Naive thymus-derived CD4-positive, alpha-beta T cell (primary cell): ENCODE measurements at places on chromosomes 12 and 14. TPM values are rescaled to one million over a fixed set of nuclear protein-coding genes. Genes with fewer than 3 reads are reported as not detected.

The SERPINA5 gene
- not detected for polyA plus RNA-seq

DNA sequence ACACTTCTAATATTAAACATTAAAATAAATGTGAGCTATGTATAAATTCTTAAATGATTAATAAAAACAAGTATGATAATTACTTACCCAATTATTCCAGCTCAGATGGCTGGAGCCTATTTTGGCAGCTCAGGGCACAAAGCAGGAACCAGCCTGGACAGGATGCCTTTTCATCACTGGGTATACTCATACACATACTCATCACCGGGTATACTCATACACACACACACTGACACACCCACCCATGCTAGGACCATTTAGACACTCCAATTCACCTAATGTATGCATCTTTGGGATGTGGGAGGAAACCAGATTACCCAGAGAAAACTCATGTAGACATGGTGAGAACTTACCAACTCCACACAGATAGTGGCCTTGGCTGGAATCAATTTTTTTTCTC lies 57.9 kb upstream of the CNOT2 start:
- no peaks in the 10 kb centered on the region for H3K36me3 ChIP-seq
- no peaks in the 10 kb centered on the region for H3K27me3 ChIP-seq
- no peaks in the 10 kb centered on the region for H3K4me1 ChIP-seq
- H3K27ac ChIP-seq: no peak overlapping the region
- no peak overlapping the region for H3K4me3 ChIP-seq
- DNase-seq: no peak

GRCh38 chr12:106282457-106283097 lies 20.0 kb upstream of the TCP11L2 start:
- H3K36me3 ChIP-seq: no peaks in the 10 kb centered on the region
- no peak overlapping the region for H3K4me3 ChIP-seq
- no peaks in the 10 kb centered on the region for H3K4me1 ChIP-seq
- no peak overlapping the region for H3K27ac ChIP-seq
- DNase-seq: peak; percentile 59
- no peaks in the 10 kb centered on the region for H3K27me3 ChIP-seq

GRCh38 chr14:89675590-89675989 lies 258.6 kb upstream of the FOXN3 start:
- no peaks in the 10 kb centered on the region for H3K36me3 ChIP-seq
- peak overlapping the region; percentile 2 for H3K27ac ChIP-seq
- DNase-seq: no peak
- no peaks in the 10 kb centered on the region for H3K27me3 ChIP-seq

GRCh38 chr14:30354439-30354838 lies 204.5 kb upstream of the G2E3 start:
- DNase-seq: no peak
- H3K4me1 ChIP-seq: no peaks in the 10 kb centered on the region
- no peaks in the 10 kb centered on the region for H3K27me3 ChIP-seq
- H3K4me3 ChIP-seq: no peak overlapping the region
- H3K27ac ChIP-seq: no peak overlapping the region

The CD163 gene
- polyA plus RNA-seq: 0.05 TPM

DNA sequence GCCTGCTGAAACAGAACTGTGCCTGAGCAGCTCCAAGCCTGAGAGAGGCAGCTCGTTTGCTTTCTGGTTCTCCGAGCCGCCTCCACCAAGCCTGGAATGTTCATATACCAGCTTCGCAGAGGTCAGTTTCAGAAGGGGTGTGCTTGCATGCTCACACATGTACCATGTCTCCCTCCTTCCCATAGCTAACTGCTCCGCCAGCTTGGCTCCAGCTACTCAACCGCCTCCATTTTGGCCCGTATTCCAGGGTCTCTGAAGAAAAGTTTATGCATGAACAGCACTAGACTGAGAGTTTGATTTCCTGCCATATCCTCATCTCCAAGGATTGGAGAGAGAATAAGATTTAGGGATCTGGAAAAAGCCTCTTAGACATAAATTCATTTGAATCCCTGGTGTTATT lies 103.7 kb downstream of the SMOC1 start:
- no peak overlapping the region for H3K27ac ChIP-seq
- no peaks in the 10 kb centered on the region for H3K27me3 ChIP-seq
- DNase-seq: no peak
- no peak overlapping the region for H3K4me3 ChIP-seq
- no peaks in the 10 kb centered on the region for H3K36me3 ChIP-seq

DNA sequence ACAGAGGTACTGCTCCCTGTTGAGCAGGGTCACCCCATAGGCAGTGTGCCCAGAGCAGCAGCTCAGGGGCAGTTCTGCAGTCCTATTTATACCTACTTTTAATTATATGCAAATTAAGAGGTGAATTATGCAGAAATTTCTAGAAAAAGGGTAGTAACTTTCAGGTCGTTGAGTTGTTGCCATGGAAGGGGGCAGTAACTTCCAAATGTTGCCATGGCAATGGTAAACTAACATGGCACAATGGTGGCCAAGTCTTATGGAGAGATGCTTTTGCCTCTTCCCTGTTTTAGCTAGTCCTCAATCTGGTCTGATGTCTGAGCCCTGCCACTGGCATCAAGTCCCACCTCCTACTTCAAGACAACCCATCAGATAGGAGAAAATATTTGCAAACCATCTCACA lies 30.4 kb upstream of the P2RX7 start:
- no peak overlapping the region for H3K4me3 ChIP-seq
- H3K27ac ChIP-seq: no peak overlapping the region
- no peaks in the 10 kb centered on the region for H3K36me3 ChIP-seq
- H3K4me1 ChIP-seq: no peaks in the 10 kb centered on the region
- DNase-seq: no peak

DNA sequence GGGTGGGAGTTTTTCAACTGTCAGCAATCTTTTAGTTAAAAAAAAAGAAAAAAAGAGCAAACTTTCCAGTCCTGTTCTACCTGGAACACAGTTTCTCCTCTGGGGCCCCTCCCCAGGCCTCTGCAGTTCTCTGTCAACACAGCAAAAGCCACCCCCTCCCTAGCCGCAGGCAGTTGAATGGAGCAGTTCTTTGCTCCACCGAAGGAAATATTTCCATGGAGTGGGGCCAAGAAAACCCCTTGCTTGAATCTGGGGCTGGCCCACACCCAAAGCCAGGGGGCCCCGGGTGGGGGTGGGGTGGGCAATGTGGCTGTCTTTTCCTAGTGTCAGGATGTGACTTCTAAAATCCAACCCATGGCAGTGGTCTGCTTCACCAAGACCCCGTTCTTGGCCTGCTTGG lies 5.0 kb upstream of the MEG3 start:
- H3K36me3 ChIP-seq: no peaks in the 10 kb centered on the region
- DNase-seq: no peak
- H3K4me1 ChIP-seq: no peaks in the 10 kb centered on the region
- no peak overlapping the region for H3K4me3 ChIP-seq
